Thyroid gland (tissue), 4 donors: ENCODE measurements at places on chromosomes 7 and 10. TPM values are rescaled to one million over a fixed set of nuclear protein-coding genes. Genes with fewer than 3 reads are reported as not detected.

DNA sequence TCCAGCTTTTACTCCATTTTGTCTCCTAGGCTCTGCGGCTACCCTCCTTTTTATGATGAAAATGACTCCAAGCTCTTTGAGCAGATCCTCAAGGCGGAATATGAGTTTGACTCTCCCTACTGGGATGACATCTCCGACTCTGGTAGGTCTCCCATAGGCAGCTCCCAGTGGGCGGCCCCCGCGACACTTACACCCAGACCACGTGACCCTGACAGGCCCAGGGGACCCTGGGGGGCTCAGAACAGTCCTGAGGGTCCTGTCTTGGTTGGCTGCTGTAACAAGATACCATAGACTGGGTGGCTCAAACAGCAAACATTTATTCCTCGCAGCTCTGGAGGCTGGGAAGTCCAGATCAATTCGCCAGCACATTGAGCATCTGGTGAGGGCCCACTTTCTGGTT is 187.3 kb downstream of the CCDC3 start:
- no peak overlapping the region for H3K4me3 ChIP-seq
- H3K27ac ChIP-seq = no peak overlapping the region
- no peaks in the 10 kb centered on the region for H3K27me3 ChIP-seq
- DNase-seq = no peak
- no peaks in the 10 kb centered on the region for H3K4me1 ChIP-seq

DNA sequence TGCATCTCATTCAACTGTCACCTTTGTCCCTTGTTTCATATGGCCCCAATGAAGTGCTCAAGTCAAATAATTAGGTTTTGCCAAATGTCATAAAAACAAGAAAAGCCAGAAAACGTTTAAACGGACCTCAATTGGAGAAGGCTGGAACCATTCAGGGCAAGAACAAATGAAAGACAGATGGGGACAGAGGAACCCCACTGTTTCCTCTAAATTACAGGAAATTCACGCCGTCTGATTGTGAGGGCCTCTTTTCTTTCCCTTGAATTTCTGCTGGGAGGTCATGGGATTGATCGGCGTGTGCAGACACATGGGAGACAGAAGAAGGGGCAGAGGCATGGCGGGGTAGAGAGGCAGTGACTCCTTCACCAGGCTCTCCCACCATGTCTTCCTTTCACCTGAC is 656.4 kb downstream of the KCNMA1 start:
- no peaks in the 10 kb centered on the region for H3K36me3 ChIP-seq
- H3K4me1 ChIP-seq = no peaks in the 10 kb centered on the region
- DNase-seq = no peak
- no peak overlapping the region for H3K4me3 ChIP-seq
- no peak overlapping the region for H3K27ac ChIP-seq

DNA sequence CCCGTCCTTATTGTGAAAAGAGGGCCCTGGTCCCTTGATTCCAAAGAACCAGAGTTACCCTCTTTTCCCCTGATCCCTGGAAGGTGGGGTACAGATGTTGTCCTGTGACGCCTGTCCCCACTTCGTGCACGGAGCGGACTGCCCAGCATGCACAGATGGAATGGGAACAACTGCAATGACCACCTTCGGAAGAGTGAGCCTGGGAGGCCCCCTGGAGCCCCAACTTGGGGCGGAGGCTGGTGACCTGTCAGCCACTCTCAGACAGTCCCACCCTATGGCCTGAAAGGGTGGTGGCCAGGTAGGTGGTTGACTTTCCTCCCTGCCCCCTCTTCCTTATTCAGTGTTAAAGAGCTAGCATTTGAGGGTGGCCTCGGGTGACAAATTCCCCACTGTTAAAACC is 196.6 kb upstream of the GALNT17 start:
- H3K4me1 ChIP-seq = no peaks in the 10 kb centered on the region
- no peak overlapping the region for H3K4me3 ChIP-seq
- H3K27ac ChIP-seq = no peak overlapping the region
- no peak for DNase-seq

DNA sequence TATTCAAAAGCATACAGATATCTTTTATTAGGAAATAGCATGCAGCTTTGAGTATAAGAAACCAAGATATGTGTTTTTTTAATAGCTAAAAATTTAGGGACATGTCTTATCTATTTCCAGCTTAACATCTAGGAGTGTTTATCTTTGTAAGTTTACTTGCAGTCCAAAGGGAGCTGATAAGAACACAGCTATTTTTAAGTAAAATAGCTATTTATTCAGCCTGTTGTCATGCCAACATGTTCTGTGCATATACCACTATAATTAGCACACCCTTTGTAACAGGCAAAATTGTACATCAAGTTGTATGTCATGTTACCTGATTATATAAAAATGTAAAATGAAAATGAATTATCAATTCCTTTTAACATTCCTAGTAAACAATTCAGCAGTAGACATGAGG is 29.6 kb downstream of the FAM133B start:
- DNase-seq = no peak
- peaks cover under 1% of the 10 kb centered on the region for H3K36me3 ChIP-seq
- no peaks in the 10 kb centered on the region for H3K4me1 ChIP-seq
- no peaks in the 10 kb centered on the region for H3K27me3 ChIP-seq
- H3K4me3 ChIP-seq = no peak overlapping the region

DNA sequence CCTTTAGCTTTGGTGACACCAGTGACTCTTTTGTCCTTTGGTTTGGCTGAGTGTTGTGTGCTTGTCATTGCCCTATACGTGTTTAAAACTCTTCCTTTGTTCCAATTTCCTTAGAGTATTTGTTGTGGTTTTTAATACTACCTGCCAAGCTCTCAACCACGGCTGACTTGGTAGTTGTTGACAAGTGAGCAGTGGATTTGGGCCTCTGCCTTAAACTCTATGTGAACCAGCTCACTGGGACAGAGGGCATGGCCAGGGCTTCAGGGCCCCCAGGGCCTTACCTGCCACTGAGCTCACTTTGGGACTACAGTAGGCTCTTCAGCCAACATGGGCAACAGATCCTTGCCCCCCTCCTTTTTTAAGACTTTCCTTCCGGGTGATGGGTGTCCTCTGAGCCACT is 9.6 kb upstream of the DMBT1 start:
- H3K4me3 ChIP-seq = no peak overlapping the region
- H3K36me3 ChIP-seq = no peaks in the 10 kb centered on the region
- no peaks in the 10 kb centered on the region for H3K27me3 ChIP-seq
- H3K4me1 ChIP-seq = peaks cover 19% of the 10 kb centered on the region
- peak; percentile 73 for DNase-seq
- no peak overlapping the region for H3K27ac ChIP-seq

DNA sequence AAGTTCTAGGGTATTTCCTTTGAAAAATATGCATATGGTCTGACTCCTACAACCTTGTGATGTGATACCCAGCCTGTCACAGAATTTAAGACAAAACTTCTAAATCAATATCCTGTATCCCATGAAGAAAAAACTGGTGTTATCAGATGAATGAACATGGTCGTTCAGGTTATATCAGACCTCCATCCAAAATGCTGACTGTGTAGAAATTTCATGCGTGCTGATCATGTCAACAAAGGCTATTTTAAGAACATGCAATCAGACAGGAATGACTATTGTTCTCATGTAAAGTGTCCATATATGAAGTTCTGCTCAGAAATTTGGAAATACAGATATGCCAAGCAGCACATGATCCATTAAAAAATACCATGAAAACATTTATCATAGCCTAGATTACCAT is 62.3 kb downstream of the NEBL start:
- peaks cover 12% of the 10 kb centered on the region for H3K4me1 ChIP-seq
- H3K27me3 ChIP-seq = no peaks in the 10 kb centered on the region
- H3K4me3 ChIP-seq = no peak overlapping the region
- H3K36me3 ChIP-seq = peaks cover 26% of the 10 kb centered on the region
- H3K27ac ChIP-seq = no peak overlapping the region
- DNase-seq = no peak

DNA sequence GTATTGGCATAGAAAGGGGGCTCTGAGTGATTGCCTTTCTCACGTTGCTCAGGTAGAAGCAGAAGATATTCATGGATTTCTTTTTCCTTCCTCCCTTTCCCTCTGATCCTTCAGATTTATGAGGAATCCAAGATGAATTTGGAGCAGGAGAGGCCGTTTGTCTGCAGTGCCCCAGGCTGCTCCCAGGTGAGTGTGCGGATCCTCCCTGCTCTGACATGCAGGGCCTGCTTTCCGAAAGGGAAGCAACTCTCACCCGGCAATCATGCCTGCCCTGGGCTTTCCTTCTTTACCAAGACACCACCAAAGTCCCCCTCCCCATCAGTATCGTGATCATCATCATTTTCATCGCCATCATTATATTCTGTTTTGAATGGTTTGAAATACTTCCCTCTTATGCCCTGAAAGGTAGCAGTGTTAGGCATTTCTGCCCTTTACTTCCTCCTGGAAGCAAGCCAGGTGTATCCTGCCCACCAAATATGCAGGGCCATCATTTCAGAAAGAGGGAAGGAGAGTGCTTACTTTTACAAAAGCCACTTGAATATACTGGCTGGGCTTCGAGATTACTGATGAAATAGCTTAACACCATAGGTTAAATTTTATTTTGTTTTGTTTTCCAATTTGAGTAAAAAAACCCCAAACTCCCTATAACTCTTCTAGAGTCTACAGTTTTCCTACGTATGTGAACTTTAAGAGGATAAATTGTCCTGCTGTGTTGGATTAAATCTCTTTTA is 75.9 kb downstream of the CREB5 start:
- H3K36me3 ChIP-seq = no peaks in the 10 kb centered on the region
- no peaks in the 10 kb centered on the region for H3K4me1 ChIP-seq
- H3K27me3 ChIP-seq = no peaks in the 10 kb centered on the region
- no peak overlapping the region for H3K27ac ChIP-seq

Gene MNX1
- total RNA-seq = not detected

Gene CPXM2
- 8.0 TPM for total RNA-seq

Gene SP4
- 24.8 TPM for total RNA-seq

Gene ECHDC3
- 22.4 TPM for total RNA-seq

Gene CFAP70
- total RNA-seq = 11.3 TPM
